ENCODE measurements at places on chromosomes 1 and 21. TPM values are rescaled to one million over a fixed set of nuclear protein-coding genes. Genes with fewer than 3 reads are reported as not detected.

DNA sequence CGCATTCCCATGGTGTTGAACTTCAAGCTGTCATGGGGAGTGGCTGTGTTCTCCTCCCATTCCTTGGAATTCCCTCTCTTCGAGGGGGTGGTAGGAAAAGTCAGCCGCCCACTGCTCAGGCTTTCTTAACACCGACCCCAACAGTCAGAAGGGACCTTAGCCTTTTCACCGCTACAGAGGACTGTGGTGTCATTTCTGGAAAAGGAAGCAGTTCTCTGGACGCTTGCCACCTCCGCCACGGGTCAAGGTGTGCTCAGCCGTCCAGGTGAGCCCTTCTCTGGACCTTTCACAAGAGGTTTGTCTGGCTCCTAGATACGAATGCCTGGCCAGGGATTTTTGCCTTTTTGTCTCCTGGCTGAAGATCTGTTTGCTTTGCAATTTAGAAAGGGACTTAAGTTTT, 31.8 kb downstream of the CLIC6 start:
- DNase-seq: no peak

DNA sequence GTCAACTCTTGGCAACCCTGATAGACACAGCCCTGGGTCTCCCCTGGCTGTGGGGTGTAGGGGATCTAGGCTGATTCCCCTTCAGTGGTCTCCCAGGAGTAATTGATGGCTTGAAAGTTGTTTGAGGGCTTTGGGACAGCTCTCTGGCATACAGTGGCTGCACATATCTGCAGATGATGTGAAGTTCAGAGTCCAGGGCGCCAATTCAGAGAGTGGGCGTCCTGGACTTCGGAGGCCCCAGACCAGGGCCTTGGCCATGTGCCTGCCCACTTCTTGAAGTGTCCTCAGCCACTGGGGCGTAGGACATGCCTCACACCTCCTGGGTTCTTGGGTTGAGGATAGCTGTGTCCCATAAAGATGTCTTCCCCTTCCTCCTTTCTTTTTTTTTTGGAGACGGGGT, 2.6 kb downstream of the INAVA start:
- DNase-seq: no peak

- no peak for DNase-seq
Measured at GRCh38 chr1:32376199-32376598, 13.9 kb downstream of the TSSK3 start.

- no peak for DNase-seq
Measured at GRCh38 chr1:39361446-39361845, 130.0 kb upstream of the BMP8A start.

- DNase-seq: no peak
Measured at GRCh38 chr1:196593955-196594354, 14.3 kb downstream of the KCNT2 start.

- DNase-seq: no peak
Measured at GRCh38 chr1:54298284-54299033, 98.5 kb downstream of the MRPL37 start.

GRCh38 chr1:99173900-99174299, 90.4 kb upstream of the PLPPR4 start:
- no peak for DNase-seq

DNA sequence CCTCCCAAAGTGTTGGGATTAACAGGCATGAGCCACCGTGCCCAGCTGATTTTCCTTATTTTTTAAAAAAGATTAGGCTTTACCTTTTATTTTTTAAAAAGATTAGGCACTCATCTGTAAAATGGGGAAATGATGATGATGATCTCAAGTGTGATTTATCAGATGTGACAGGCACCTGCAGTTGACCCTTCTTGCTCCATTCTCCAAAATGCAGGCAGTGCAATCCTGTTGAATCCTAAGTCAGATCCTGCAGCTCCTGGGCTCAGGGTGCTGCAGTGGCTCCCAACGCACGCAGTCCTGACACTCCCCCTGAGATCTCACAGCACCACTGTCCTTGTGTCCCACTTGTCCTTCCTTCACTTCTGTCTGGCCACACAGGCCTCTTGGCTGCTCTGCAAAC, 257.3 kb upstream of the KAZN start:
- no peak for DNase-seq

- no peak for DNase-seq
Measured at GRCh38 chr21:39182484-39183271, 573 bp downstream of the PSMG1 start.

DNA sequence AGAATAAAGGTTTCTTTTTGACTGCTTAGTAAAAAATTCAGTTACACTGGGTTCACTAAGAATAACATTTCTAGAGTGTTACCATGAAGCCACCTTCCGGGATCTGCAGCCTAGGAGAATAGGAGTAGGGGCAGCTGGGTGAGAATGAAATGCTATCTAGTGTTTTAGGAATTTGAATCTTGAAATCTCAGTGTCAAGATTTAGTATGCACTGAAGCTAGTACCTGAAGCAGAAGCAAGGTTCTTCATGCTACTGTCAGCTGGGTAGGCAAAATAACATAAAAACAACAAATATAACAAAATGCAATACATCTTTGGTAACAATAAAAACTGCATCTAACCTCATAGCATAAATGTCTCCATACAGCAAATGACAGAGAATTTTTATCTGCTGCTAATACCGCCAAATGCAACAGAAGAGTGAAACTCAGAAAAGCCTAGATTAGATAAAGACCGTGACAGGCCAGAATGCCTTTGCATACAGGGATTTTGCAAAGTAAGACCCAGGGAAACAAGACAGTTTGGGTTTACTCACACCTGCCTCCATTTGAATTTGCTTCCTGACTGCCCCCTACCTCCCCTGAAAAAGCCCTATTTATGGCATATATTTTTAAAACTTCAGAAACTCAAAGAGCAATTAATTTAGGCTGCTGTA, 58.2 kb downstream of the GADD45A start:
- DNase-seq: no peak

GRCh38 chr1:21550097-21550496, 40.9 kb downstream of the ALPL start:
- DNase-seq: no peak

DNA sequence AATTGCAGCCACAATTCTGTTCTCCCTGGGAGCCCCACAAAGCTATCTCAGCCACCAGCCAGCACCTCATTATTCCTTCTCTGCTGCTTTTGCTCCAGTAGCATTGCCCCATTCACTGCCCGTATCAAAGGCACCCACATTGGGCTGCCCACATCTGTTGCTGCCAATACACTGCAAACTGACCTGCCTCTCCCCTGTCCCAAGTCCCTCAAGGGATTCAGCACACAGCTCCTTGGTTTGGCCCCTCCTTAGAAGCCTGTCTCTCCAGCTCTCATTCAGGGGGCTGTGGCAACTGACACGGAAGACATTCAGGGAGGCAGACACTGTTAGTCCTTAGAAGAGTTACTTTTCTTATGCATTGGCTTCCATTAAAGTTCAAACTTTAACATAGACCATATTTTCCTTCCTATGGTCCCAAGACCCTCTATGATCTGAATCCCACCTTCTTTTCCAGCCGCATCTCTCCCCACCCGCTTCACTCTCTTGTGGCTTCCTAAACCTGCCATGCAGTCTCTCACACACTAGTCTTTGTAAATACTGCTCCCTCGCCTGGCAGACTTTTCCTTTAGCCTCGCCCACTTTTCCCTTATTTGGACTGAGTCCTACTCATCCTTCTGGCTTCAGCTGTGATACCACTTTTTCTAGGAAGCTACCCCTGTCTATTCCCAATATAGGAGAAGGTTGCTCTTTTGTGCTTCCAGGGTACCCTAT, 19.3 kb upstream of the KLHDC8A start:
- DNase-seq: no peak

DNA sequence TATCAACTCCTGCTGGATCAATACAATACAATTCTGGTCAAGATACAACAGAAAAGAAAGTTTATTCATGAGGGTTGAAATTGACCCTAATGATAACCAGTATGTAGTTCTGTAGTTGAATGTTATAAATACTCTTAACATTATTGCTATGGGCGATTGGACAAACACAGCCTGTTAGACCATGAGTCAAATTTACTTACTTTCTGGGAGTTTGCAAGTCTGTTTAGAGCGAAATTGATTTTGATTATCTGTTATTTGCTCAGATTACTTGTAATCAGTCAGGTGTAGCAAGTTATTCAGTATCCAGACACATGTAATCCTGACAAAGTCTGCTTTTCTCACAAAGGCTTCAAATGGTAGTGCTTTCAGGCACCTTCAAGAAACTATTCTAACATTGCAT, 216.6 kb upstream of the B3GALT2 start:
- no peak for DNase-seq

DNA sequence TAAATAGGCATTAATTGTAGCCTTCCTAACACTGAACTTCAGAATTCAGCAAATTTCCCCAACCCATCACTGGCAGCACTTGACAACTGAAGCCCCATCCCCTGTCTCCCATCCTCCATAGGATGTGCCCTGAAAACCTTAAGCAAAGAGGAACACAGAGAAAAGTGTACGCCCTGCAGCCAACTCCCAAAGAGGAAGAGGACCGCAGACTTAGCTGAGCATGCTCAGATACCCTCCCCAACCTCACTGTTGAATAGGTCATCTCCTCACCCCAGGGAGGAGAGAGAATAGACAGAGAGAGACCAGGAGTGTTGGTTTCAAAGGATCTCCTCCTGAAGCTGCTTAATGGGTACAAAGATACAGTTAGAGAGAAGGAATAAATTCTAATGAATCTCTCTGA, 50.5 kb downstream of the CD2 start:
- no peak for DNase-seq

GRCh38 chr1:43008115-43009060, 49.7 kb upstream of the SLC2A1 start:
- no peak for DNase-seq

- DNase-seq: no peak
Measured at GRCh38 chr1:209885403-209886218, 52.4 kb upstream of the SYT14 start.

DNA sequence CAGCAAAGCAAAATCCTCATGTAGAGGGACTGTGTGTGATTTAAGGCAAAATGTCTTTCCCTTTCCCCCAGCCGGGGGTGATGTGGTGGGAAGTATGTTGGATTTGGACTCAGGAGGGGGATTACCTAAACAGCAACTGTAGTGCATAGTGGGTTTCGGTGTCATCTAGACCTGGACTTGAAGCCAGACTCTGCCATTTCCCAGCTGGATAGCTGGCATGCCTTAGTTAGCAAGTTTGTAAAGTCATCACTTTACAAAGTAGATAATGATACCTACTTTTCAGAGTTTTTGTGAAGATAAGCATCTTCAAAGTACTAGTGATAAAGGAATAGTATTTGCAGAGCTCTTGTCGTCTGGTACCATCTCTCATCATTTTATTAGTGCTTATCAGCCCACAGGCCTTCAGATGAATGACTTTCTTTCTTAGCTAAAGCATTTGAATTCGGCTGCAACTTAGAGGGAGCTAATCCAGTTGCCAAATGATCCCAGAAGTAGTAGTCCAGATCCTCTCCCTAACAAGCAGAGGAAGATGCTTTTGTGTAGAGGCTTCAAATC, 56.2 kb upstream of the ROR1 start:
- DNase-seq: no peak

DNA sequence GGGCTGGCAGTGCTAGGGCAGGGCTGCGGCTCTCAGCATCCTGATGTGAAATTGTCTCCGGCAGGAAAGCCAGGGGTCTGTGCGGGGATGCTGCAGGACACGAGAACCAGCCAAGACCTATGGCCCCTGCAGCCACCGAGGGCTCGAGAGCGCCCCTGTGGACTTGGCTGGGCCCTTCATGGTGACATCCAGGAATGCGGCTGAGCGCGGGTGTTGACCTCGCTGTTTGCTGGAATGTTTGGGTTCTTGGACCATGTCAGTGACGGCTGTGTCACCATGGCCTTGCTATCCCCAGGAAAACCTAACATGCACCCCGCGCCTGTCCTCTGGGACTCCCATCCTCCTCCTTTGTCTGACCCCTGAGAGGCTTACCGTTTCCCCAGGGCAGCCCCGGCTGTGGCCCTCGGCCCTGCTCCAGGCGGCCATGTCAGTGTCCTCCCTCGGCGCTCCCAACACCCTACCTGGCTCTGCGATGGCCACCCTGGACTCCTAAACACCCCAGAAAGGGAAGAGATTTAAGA, 14.3 kb upstream of the C1orf174 start:
- peak; percentile 50 for DNase-seq

DNA sequence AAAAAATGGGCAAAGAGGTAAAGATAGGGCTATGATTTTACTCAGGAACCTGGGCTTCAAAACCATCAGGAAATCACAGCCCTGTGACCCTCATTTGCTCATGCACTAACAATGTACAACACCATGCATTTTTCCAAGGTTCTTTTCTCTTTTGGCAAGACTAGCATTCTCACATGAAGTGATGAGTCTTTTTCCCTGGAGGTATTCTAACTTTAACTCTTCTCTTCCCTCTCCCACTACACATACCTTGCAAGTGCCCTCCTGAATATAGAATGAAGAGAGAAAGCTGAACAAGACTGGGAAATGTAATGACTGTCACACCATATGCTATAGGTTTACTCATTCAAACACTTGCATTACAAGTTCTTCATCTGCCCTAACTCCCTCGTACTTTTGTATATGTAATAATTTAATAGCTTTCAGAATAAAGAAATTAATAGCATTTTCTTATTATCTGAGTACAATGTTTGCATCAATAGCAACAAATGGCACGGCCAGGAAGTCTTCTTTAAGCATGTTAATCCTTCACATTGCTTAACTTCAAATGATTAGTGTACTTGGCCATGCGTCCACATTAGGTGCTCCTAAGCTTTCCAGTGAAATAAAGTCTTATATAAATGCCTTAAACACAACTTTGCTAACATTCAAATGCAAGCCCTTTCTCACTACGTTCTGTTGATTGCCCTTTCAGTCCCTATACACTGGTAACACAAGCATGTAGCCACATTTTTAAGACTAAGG, 1.8 kb downstream of the NIBAN1 start:
- DNase-seq: no peak

- no peak for DNase-seq
Measured at GRCh38 chr1:232422898-232423297, 207.0 kb downstream of the SIPA1L2 start.

- DNase-seq: no peak
Measured at GRCh38 chr1:209354111-209354839, 229.2 kb upstream of the CAMK1G start.

GRCh38 chr1:47824716-47825115, 172.5 kb downstream of the TRABD2B start:
- DNase-seq: no peak

DNA sequence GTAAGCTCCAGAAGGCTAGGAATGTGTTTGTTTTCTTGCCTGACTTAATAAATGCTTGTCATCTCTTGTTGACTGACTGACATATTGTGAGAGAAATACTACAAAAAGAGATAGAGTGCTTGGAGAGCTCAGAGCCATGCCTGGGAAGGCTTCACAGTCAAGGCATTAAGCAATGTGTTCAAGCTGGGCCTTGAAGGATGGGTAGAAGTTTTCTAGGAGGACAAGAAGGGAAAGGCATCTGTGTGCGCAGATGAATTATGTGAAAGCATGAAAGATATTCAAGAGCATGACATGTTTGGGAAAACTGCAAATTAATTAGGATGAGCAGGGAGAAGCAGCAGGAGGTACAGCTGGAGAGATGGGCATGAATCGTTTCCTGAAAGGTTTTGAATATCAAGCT, 5.6 kb downstream of the SLAMF8 start:
- DNase-seq: no peak

GRCh38 chr21:39852021-39852721, 15.1 kb upstream of the PCP4 start:
- DNase-seq: no peak

Gene TEDDM1
- total RNA-seq: not detected

Gene FCRL5
- total RNA-seq: not detected

Gene ZBTB48
- 22.8 TPM for total RNA-seq

Gene RAP1GAP
- 2.1 TPM for total RNA-seq

Gene XKR8
- 4.6 TPM for total RNA-seq

Gene NASP
- 178 TPM for total RNA-seq
